ENCODE measurements at places on chromosomes 16 and 17. TPM values are rescaled to one million over a fixed set of nuclear protein-coding genes. Genes with fewer than 3 reads are reported as not detected.

Gene PLK1
- total RNA-seq: 7.6 TPM

Gene SCARF1
- total RNA-seq: 80.7 TPM

Gene RMI2
- 6.7 TPM for total RNA-seq

Gene RPRML
- total RNA-seq: not detected

Gene RCVRN
- not detected for total RNA-seq

Gene ACSM3
- 0.13 TPM for total RNA-seq

Gene C16orf74
- total RNA-seq: 9.6 TPM

Gene TEX19
- total RNA-seq: not detected

Gene DHRS7C
- not detected for total RNA-seq

Gene KRT14
- not detected for total RNA-seq

Gene PRDM7
- total RNA-seq: not detected

Gene ANKFN1
- total RNA-seq: not detected

Gene WIPF2
- total RNA-seq: 4.7 TPM

Gene C16orf92
- total RNA-seq: not detected

Gene MYL11
- not detected for total RNA-seq

Gene HS3ST6
- not detected for total RNA-seq

Gene CETP
- 12.8 TPM for total RNA-seq

Gene SLC5A2
- total RNA-seq: not detected

Gene NACA2
- total RNA-seq: not detected

Gene OTOP3
- not detected for total RNA-seq

Gene TMEM92
- total RNA-seq: under 0.01 TPM

Gene AGRP
- not detected for total RNA-seq

Gene CASKIN2
- 7.2 TPM for total RNA-seq

Gene DECR2
- 11.4 TPM for total RNA-seq

Gene PHOSPHO1
- not detected for total RNA-seq

Gene PYY
- not detected for total RNA-seq

Gene NDUFAF8
- 14.9 TPM for total RNA-seq

Gene PLD6
- 0.90 TPM for total RNA-seq

Gene GRAPL
- total RNA-seq: 56.0 TPM

Gene CIBAR2
- not detected for total RNA-seq

Gene CRYBA1
- not detected for total RNA-seq

Gene NOG
- 1.1 TPM for total RNA-seq

Gene SRSF1
- 329 TPM for total RNA-seq

Gene NUDT21
- total RNA-seq: 62.1 TPM

Gene CLEC18A
- total RNA-seq: 0.13 TPM

Gene MAP1LC3B
- 33.3 TPM for total RNA-seq

Gene KRT40
- not detected for total RNA-seq

Gene NQO1
- 63.0 TPM for total RNA-seq

Gene CUEDC1
- total RNA-seq: 3.9 TPM

Gene CSH2
- not detected for total RNA-seq

Gene ICAM2
- 220 TPM for total RNA-seq

Gene MYH8
- not detected for total RNA-seq

Gene FZD2
- 0.39 TPM for total RNA-seq

Gene CFAP119
- total RNA-seq: 0.90 TPM

Gene ERBB2
- 1.1 TPM for total RNA-seq

Gene CCDC200
- total RNA-seq: not detected

Gene SMIM5
- total RNA-seq: not detected

Gene FAAP100
- 19.8 TPM for total RNA-seq

Gene TUBB3
- 137 TPM for total RNA-seq

Gene AOC3
- 0.26 TPM for total RNA-seq

Gene PPL
- total RNA-seq: 4.7 TPM

Gene B3GNT9
- total RNA-seq: 2.4 TPM

Gene HOXB4
- total RNA-seq: 0.90 TPM

Measured in dermis microvascular lymphatic vessel endothelial cell (primary cell).